ENCODE measurements at places on chromosomes 5 and 9.

DNA sequence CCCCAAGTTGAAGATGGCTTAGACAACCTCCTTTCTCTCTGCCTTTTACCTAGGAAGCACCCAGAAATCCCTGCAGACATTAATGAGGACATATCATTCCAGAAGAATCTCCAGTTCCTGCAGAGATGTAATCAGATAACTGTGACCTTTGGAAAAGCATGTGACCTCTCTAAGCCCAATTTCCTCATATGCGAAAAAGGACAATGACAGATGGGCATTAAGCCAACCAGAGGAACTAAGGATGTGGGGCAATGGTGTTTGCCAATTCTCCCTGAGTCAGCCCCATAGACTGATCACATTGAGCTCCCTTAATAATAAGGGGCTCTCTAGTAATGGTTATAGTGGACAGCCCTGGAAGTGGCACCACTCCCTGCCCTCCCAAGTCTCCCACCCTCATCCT is 10.1 kb upstream of the FOXI1 start:
- DNase-seq, result no peak

DNA sequence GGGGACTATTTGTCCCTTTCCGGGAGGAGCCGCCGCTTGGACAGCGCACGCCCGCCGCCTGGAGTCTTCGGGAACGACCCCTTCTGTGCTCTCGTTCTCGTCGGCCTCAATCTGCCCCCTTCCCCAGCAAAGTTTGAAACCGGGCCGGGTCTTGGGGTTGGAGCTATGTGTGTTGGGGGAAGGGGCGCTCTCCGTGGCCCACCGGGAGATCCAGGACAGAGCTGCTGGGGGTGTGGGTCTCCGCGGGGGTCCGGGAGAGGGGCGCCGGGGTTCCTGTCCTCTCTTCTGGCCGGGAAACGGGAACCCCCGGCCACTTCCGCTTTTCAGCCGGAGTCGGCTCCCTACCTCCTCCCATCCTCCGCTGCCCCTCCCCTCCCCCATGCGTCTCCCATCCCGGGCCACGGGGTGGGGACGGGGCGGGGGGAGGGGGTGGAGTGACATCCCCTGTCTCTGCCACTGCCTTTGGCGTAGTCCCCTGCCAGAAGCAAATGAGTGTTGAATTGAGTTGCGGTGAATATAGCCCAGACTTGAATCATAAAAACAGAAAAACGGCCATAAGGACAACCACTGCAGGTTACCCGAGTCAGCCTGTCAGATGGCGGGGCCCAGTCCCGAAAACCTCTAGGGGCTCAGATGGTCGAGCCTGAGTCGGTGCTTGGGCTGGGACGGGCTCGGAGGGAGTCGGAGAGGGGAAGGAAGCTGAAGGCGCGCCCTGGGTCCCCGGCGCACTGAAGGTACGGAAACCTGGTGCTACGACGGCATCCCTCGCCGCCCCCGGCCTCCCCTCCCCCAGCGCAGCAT is 1.1 kb downstream of the CPLX2 start:
- no peak for DNase-seq

- no peak for DNase-seq
Observed at GRCh38 chr9:13863112-13863511, 450.8 kb downstream of the NFIB start.

- DNase-seq, result no peak
Observed at GRCh38 chr5:179609834-179610108, 13.7 kb downstream of the HNRNPH1 start.

DNA sequence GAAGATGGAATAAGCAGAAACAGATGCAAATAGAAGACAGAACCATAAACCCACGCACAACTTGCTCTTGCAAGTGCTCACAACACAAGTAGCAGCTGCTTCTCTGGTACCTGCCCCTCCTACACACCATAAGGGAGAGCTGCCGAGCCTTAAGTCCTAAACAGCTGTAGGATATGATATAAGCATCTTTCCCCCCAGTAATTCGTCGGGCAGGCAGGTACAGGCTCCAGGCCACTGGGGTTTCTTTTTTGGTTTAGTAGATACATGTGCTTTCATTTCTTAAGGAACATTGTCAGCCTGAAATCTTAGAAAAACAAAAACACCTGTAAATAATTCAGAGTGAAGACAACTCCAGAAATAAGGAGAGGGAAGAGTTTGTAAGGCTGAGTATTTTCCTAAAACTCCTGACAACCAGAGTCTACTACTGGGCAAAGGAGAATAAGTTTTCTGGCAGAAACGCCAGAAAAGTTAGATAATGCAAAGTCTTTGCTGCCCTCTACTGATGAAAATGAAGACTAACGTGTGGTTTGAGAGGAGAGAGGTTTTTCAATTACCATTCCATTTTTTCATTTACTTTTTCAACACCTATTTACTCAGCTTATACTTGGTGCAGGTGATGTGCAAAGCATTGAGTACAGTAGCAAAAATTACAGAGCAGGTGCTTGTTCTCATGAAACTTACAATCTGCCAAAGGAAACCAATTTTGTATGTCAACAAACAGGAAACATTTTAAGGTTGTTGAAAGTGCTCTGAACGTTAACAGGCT is 20.1 kb upstream of the TCERG1 start:
- DNase-seq, result no peak

- DNase-seq, result no peak
Observed at GRCh38 chr5:127112347-127112864, 39.1 kb upstream of the C5orf63 start.

GRCh38 chr5:139094154-139095131 is 103.7 kb downstream of the SIL1 start:
- DNase-seq, result no peak

- DNase-seq, result no peak
Observed at GRCh38 chr5:19274578-19274977, 713.4 kb downstream of the CDH18 start.

DNA sequence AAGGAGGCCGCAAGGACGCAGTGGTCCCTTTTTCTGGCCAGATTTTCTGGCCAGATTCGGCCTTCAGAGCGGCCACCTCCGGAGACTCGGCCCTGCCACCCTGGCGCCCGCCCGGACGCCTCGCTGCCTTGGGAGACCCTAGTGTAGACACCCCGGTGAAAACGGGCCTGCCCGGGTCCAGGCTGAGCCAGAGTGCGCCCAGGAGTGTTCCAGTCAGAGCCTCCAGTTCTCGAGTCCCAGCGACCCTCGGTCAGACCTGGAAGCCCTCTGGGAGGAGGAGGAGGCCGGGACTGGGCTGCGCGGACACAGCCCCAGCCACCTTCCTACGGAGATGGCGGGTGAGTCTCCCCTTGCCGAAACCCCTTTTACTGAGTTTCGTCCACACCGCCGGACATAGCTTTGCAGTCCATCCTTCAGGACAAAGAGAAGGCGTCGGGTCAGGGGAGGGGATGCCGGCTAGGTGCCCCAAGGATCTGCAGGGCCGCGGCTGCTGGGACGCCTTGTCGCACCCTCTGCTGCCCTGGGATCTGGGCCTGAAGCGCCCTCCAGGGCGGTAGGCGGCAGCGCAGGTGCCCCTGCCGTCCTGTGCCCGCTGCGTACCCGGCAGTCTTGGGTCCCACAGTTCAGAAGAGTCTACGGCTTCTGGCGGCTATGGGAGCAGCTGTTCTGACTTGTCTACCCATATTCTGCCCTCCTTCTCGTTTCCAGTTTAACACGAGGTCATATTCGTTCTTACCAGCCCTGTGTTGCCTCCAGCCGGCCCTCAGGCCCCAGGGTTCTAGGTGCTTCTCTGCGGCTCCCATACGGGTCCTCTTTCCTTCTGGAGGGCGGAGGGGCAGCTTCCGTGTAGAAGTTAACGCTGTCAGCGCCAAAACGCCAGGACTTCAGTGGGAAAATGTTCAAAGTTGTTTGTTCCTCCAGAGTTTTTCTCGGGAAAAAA is 1771.7 kb upstream of the CDH9 start:
- DNase-seq, result no peak

GRCh38 chr5:61397238-61397637 is 65.2 kb downstream of the ZSWIM6 start:
- no peak for DNase-seq

- no peak for DNase-seq
Observed at GRCh38 chr5:126390051-126390450, 33.2 kb upstream of the GRAMD2B start.

GRCh38 chr9:4138781-4139180 is 161.1 kb downstream of the GLIS3 start:
- DNase-seq, result no peak

GRCh38 chr5:137503456-137503855 is 4.3 kb upstream of the SPOCK1 start:
- DNase-seq, result no peak

DNA sequence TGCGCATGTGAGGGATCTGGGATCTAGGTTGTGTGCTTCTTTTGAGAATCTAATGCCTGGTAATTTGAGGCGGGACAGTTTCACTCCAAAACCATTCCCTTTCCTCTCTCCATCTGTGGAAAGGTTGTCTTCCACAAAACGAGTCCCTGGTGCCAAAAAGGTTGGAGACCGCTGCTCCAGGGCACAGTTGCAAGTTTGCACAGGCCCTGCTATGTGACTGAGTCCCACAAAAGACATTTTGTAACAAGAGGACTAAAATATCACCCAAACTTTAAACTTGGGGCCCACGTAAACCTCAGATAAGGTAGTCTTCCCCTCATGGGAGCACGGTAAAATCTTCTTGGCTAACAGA is 5.8 kb upstream of the ZNF367 start:
- DNase-seq, result no peak

- no peak for DNase-seq
Observed at GRCh38 chr9:91055845-91056244, 254.2 kb downstream of the SYK start.

GRCh38 chr5:151026088-151026487 is 5.7 kb downstream of the GPX3 start:
- no peak for DNase-seq

DNA sequence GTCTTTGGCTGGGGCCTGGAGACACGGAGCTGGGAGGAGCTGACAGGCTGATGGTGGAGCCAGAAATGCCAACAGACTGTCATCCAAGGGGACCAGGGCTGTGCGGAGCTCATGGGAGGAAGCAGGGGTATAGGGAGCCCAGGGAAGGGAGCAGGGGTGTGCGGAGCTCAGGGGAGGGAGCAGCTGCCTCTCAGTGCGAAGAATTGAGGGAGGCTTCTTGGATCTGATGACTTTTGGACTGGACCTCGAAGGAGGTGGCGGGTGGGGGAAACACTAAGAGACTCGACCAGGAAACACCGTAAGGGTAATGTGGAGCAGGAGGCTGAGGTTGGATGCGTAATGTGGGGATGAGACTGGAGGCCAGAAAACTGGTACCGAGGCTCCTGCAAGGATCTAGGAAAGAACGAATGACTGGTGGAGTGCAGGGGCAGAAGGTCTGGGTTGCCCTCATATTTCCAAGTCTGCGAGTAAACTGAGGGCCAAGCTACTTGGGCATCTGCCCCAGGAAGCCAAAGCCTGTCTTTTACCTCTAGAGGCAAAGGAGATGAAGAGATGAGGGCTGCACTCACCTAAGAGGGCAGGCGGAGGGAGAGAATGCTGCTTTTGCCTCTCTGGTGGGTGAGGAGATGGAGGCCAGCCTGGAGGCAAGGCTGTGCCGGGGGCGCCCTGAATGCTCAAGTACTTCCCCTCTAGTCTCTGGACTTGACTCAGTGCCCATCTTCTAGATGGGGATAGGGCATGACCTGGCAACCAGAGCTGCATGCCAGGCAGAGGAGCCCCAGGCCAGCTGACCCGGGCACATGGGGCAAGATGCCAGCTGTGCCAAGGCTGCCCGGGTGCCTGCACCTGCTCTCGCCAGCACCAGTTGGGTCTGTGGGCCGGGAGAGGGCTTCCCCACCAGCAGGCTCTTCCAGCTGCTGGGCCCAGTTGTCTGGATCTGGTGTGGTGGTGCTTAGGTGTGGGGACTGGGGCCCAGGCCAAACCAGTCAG is 2.3 kb downstream of the PTGS1 start:
- DNase-seq, result no peak

GRCh38 chr9:72560086-72560485 is 38.7 kb downstream of the TMC1 start:
- no peak for DNase-seq

GRCh38 chr9:12904261-12905000 is 129.6 kb downstream of the LURAP1L start:
- DNase-seq, result no peak

DNA sequence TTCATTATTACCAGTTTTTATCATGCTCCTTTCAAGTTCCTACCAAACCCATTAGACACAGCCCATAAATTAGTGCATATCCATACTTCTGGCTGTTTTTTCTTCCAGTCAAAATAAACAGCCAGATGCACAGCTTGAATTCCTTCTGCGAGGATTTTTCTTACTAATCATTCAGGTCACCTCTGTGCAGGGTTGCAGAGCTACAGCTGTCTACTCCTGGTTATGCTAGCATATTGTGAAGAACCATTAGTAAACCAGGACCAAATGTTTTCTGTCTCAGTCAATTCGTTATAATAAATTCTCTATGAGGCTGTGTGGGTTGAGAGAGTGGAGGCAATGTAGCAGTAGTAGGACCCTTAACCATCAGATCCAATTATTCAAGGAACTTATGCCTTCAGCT is 8.1 kb upstream of the MINAR2 start:
- DNase-seq, result no peak

DNA sequence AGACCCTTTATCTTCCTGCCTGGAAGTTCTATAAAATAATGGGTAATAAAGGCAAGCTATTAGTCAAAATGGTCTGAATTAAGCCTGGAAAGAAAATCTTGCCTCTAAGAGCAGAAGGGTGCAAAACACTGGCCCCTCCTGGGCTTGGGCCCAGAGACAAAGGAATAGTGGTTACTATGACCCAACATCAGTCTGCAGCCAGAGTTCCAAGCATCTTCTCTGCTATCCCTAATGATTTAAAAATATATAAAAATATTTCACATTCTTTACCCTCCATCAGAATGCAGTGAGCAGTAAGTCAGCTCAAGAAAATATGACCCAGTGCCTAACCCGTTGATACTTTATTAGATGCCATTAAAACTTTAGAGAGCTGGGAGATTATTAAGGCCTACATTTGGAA is 14.7 kb downstream of the TNFAIP8 start:
- DNase-seq, result no peak

- DNase-seq, result no peak
Observed at GRCh38 chr5:6806668-6807067, 93.4 kb downstream of the TENT4A start.

DNA sequence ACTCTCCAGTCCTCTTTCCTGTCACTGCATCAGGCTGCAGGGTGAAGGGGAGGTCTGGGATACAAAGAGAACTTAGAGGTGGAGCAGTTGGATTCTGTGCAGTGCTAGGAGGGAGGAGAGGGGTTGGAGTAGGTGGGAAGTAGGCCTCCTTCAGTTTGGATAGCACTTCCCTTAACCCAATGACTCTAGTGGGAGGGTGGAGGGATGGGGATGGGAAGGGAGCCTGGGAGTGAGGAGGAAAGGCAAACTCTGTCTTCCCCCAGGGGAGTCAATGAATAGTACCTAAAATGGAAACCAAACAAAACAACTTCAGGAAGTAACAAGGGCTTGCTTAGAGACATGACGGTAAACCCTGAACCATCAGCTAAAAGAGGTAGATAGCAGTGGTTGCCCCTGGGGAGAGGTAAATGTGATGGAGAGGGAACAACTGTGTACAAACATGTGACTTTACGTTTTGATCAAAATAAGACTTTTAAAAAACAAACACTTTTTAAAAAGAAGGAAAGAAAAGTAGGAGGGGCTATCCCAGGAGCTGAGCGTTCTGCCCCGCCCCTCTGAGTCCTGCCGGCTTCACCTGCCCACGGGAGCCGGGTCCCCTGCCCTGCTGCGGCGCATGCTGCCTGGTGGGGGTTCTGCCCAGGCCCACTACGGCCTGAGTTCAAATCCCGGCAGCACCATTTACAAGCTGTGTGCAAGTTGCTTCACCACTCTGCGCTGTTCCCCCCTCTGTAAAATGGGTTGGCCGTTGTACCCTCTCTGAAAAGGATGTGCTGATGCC is 30.9 kb downstream of the GSN start:
- DNase-seq, result no peak
